ENCODE measurements at places on chromosomes 1 and 21. TPM values are rescaled to one million over a fixed set of nuclear protein-coding genes. Genes with fewer than 3 reads are reported as not detected.

The CLIC6 gene
- 0.56 TPM for total RNA-seq

DNA sequence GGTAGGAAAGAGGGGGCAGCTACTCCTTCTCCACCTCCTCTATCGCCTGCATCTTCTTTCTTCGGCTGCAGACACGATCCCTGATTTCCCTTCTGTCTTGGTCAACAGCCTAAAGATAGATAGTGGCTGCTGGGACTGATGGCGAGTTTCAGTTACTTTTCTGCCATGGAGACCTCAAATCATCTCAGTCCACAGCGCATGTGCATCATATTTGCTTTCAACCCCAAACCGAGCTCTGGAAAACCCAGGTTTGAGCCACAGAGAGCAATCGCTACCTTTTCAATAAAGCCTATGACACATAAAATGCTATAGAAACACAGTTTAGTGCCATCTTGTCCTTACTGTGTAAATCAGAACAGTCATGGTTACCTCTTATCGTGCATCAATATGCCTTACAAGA is 142.9 kb upstream of the IRF2BP2 start:
- DNase-seq = no peak

DNA sequence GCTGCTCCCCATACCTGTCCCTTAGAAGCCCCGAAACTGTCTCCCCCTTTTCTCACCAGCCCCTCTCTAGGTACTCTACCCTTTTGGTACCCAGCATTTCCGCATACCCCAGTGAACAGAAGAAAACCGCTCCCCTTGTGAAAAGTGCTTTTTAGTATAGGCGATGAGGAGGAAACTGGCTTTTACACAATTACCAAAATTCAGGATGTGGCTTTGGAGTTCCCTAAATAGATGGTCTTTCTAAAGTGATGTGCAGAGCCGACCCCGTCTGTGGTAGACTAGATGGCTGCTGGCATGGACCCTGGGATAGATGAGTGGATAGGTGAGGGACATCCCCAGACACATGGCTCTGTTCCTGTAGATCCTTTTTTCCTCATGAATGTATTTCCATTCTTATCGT is 2.6 kb upstream of the PER3 start:
- DNase-seq = no peak

DNA sequence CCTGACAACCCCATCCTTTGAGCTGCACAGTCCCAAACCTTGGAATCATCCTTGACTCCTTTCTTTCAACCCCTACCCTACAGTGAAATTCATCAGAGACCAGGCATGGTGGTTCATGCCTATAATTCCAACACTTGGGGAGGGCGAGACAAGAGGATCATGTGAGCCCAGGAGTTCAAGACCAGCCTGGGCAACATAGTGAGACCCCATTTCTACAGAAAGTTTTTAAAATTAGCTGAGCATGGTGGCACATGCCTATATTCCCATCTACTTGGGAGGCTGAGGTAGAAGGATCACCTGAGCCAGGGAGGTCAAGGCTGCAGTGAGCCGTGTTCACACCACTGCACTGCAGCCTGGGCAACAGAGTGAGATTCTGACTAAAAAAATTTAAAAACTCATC is 34.5 kb downstream of the RERE start:
- no peak for DNase-seq

- no peak for DNase-seq
Observed at GRCh38 chr1:215267495-215267894, 185.0 kb downstream of the KCNK2 start.

Measured in naive thymus-derived CD4-positive, alpha-beta T cell (primary cell).